ENCODE measurements at places on chromosomes 2 and 18. TPM values are rescaled to one million over a fixed set of nuclear protein-coding genes. Genes with fewer than 3 reads are reported as not detected.

GRCh38 chr2:241617431-241618154 lies 19.4 kb downstream of the THAP4 start:
- H3K27ac ChIP-seq: peak overlapping the region; percentile 75
- DNase-seq: peak; percentile 82
- H3K36me3 ChIP-seq: no peaks in the 10 kb centered on the region
- H3K4me3 ChIP-seq: peak overlapping the region; percentile 91
- no peaks in the 10 kb centered on the region for H3K27me3 ChIP-seq
- peaks cover 18% of the 10 kb centered on the region for H3K4me1 ChIP-seq

DNA sequence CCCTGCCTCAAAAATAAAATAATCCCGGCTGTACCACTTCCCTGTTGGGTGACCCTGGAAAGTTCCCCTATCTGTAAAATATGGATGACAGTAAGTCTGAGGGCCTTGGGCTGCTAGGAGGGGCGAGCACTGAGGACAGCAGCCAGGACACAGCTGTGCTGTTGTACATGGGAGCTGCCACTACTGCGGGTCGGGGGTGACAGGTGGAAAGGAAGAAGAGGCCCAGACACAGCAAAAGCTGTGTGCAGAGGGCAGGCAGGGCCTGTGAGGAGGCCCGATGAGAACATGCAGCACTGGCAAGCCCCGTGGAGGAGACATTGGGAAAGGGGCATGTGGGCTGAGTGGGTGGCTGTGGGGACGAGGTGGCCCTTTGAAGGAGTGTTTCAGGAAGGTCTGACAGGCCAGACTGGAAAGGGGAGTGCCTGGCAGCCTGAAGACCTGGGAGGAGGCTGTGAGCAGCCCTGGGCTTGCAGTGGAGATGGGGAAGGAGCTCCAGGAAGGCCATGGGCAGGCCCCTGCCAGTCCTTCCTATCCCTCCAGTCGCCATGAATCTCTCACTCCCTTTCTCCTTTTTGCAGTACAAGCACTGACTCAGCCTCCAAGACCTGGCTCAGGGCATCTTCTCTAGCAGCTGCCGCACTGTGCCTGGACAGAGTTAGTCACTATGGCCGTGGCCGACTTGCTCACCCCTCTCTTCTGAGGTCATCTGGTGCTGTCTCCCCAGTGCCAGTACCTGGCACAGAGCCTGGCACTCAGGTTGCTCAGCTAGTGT lies 28.9 kb upstream of the SEMA4C start:
- DNase-seq: no peak
- peaks cover 15% of the 10 kb centered on the region for H3K4me1 ChIP-seq
- no peaks in the 10 kb centered on the region for H3K36me3 ChIP-seq
- H3K4me3 ChIP-seq: no peak overlapping the region
- H3K27ac ChIP-seq: no peak overlapping the region
- no peaks in the 10 kb centered on the region for H3K27me3 ChIP-seq

GRCh38 chr2:188512456-188512855 lies 220.8 kb downstream of the GULP1 start:
- no peaks in the 10 kb centered on the region for H3K36me3 ChIP-seq
- H3K4me1 ChIP-seq: no peaks in the 10 kb centered on the region
- H3K27me3 ChIP-seq: no peaks in the 10 kb centered on the region
- no peak for DNase-seq
- H3K4me3 ChIP-seq: no peak overlapping the region

- H3K36me3 ChIP-seq: no peaks in the 10 kb centered on the region
- H3K27ac ChIP-seq: no peak overlapping the region
- no peaks in the 10 kb centered on the region for H3K27me3 ChIP-seq
- no peak overlapping the region for H3K4me3 ChIP-seq
Measured at GRCh38 chr2:238838786-238839327, 9.0 kb upstream of the TWIST2 start.

DNA sequence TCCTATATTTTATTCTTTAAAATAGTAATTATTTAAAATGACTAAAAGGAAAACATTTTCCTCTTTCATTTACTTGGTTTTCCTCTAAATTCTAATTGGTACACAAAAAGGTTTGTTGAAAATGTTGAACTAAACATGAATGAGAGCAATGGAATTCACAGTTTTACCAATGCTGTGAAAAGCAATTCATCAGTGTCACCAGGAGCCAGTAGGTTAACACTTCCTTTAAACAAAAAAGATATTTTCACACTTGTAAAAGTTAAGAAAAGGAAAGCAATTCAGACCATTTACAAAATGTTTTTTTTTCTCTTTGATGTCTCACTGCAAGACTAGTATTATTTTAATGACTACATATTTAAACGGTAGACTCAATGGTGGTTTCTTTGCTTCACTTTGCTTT lies 341.6 kb downstream of the RIT2 start:
- H3K36me3 ChIP-seq: no peaks in the 10 kb centered on the region
- H3K27me3 ChIP-seq: no peaks in the 10 kb centered on the region
- DNase-seq: no peak
- no peak overlapping the region for H3K4me3 ChIP-seq
- H3K4me1 ChIP-seq: no peaks in the 10 kb centered on the region
- H3K27ac ChIP-seq: no peak overlapping the region

- no peak overlapping the region for H3K27ac ChIP-seq
- H3K4me1 ChIP-seq: peaks cover 28% of the 10 kb centered on the region
- peaks cover 22% of the 10 kb centered on the region for H3K27me3 ChIP-seq
Measured at GRCh38 chr2:66430505-66431273, 4.2 kb upstream of the MEIS1 start.

GRCh38 chr2:96764253-96764637 lies 3.5 kb downstream of the CNNM4 start:
- DNase-seq: no peak
- H3K4me3 ChIP-seq: peak overlapping the region; percentile 62
- H3K4me1 ChIP-seq: peaks cover 47% of the 10 kb centered on the region
- H3K36me3 ChIP-seq: no peaks in the 10 kb centered on the region
- no peak overlapping the region for H3K27ac ChIP-seq
- no peaks in the 10 kb centered on the region for H3K27me3 ChIP-seq

The COLEC12 gene
- not detected for total RNA-seq

The RAX gene
- not detected for total RNA-seq

The IL18R1 gene
- total RNA-seq: 19.9 TPM

The ERMN gene
- 13.0 TPM for total RNA-seq
